ENCODE measurements at places on chromosomes 6 and 20. TPM values are rescaled to one million over a fixed set of nuclear protein-coding genes. Genes with fewer than 3 reads are reported as not detected.

Gene MLN
- not detected for total RNA-seq

Gene ATP5F1E
- 23.2 TPM for total RNA-seq

Gene GLP1R
- not detected for total RNA-seq

Gene TAF8
- total RNA-seq = 18.1 TPM

Gene KHDC1L
- total RNA-seq = not detected

All from LHCN-M2 (cell line).